ENCODE measurements at places on chromosomes 13 and 19. TPM values are rescaled to one million over a fixed set of nuclear protein-coding genes. Genes with fewer than 3 reads are reported as not detected.

DNA sequence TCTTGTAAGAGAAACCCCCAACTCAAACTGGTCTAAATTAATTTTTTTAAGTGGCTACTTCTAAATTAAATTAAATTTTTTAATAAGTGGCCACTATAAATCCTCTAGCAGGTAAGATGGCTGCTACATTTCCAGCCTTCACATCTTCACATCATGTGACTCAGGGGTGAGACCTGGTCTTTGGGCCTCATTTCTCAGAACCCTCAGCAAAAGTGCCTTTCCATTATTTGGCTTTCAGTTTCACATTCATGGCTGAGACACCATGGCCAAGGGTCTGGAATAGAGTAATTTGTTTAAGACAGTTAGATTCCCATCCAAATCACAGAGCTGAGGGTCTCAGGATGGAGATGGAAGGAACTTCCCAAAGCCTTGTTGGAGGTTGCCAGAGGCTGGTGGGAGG is 47.5 kb downstream of the DCT start:
- DNase-seq, result no peak
- no peaks in the 10 kb centered on the region for H3K27me3 ChIP-seq
- H3K4me1 ChIP-seq, result peaks cover 42% of the 10 kb centered on the region
- peak overlapping the region; percentile 0 for H3K27ac ChIP-seq
- H3K36me3 ChIP-seq, result peaks cover 3% of the 10 kb centered on the region

DNA sequence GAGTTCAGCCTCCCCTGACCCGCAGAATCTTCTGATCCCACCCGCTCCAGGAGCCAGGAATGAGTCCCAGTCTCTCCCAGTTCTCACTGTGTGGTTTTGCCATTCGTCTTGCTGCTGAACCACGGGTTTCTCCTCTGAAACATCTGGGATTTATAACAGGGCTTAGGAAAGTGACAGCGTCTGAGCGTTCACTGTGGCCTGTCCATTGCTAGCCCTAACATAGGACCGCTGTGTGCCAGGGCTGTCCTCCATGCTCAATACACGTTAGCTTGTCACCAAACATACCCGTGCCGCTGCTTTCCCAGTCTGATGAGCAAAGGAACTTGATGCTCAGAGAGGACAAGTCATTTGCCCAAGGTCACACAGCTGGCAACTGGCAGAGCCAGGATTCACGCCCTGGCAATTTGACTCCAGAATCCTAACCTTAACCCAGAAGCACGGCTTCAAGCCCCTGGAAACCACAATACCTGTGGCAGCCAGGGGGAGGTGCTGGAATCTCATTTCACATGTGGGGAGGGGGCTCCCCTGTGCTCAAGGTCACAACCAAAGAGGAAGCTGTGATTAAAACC is 1.1 kb upstream of the APOE start:
- no peak overlapping the region for H3K27ac ChIP-seq
- no peak overlapping the region for H3K4me3 ChIP-seq
- no peak for DNase-seq
- peaks cover 13% of the 10 kb centered on the region for H3K36me3 ChIP-seq

DNA sequence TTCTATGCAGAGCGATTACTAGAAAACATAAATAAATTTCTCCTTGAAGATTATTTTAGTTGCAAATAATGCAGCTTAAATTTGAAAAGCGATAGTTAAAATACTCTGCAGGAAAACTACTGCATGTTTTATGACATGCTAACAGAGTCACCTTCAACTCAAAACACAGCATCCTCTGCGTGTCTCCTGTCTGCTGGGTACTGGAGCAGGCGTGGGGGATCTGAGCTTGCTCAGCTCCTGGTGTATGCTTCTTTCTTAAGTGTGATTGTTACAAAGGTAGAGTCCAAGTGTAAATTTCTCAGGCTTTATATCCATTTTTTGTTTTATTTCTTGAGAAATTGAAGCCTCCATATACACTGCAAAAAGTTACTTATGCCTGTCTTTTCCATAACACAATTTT is 15.3 kb downstream of the SPATA13 start:
- H3K36me3 ChIP-seq, result peaks cover 2% of the 10 kb centered on the region
- no peak for DNase-seq
- no peak overlapping the region for H3K27ac ChIP-seq

DNA sequence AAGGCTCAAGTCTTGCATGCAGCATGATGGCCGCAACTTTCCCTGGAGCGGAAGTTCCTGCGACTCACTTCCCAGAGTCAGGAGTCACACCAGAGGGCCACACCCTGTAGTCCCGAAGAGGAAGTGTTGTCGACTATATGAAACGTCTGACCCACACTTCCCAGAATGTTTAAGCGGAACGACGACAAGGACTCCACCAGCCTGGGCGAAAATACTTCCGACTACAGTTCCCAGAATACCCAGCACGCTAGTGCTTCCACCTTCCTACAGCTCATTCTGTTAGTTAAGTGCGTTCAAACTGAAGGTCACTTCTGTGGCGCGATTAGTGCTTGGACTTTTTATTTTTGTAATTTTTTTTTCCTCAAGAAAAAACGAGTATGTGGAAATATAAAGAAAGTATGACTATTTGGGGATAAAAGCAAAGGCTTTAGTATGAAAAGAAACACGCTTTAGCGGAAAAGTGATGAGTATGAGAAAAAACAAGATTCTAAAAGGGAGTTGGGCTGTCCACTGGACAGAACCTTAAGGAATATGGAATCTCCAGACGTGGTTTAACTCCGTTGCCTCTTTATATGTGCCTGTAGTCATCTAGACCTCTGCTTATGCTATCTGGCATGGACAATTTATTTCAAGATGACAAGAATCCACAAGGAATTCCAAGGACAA is 15.5 kb upstream of the ZNF112 start:
- H3K4me3 ChIP-seq, result no peak overlapping the region
- DNase-seq, result no peak
- no peak overlapping the region for H3K27ac ChIP-seq
- peaks cover 14% of the 10 kb centered on the region for H3K36me3 ChIP-seq

The SPTBN4 gene
- total RNA-seq, result 2.2 TPM

DNA sequence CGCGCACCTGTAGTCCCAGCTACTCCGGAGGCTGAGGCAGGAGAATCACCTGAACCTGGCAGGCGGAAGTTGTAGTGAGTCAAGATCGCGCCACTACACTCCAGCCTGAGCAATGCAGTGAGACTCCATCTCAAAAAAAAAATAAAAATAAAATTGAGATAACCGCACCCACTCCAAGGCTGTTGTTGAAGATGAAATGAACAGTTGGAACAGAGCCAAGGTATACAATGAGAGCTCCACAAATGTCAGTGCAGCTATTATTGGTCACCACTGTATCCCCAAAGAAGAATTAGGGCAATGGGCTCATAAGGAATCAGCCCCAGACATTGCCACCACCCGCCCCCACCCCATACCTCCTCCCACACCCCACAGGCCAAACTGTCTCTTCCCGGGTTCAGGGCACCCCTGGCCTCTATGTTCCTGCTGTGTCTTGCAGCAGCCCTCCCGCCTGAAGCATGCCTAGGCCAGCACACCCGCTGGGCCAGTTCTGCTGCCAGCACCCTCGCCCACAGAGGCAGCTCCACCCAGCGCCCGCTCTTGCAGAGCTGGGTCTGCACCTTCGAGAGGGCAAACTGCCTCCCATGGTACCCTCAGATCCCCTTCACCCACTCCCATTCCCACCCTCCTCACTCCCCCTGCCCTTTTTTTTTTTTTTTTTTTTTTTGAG is 3.5 kb upstream of the S1PR5 start:
- peaks cover 38% of the 10 kb centered on the region for H3K27me3 ChIP-seq
- DNase-seq, result no peak
- peaks cover 21% of the 10 kb centered on the region for H3K4me1 ChIP-seq
- no peaks in the 10 kb centered on the region for H3K36me3 ChIP-seq

DNA sequence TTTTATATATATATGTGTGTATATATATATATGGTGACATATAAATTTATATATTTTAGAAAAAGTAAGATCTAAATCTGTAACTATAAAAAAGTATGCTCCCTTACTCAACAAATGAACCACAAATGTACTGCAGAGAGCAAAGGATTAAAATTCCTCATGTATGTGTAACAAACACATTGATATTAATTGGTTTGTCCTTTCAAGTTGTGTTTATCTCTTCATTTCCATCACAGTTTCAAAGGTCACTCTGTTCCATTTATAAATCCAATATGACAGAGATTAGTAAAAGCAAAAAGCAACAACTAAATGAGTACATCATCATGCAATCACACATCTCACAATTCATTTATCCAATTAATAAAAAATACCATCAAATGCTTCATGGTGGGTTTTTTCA is 247.9 kb downstream of the DACH1 start:
- no peak overlapping the region for H3K27ac ChIP-seq
- no peaks in the 10 kb centered on the region for H3K27me3 ChIP-seq
- no peak for DNase-seq

DNA sequence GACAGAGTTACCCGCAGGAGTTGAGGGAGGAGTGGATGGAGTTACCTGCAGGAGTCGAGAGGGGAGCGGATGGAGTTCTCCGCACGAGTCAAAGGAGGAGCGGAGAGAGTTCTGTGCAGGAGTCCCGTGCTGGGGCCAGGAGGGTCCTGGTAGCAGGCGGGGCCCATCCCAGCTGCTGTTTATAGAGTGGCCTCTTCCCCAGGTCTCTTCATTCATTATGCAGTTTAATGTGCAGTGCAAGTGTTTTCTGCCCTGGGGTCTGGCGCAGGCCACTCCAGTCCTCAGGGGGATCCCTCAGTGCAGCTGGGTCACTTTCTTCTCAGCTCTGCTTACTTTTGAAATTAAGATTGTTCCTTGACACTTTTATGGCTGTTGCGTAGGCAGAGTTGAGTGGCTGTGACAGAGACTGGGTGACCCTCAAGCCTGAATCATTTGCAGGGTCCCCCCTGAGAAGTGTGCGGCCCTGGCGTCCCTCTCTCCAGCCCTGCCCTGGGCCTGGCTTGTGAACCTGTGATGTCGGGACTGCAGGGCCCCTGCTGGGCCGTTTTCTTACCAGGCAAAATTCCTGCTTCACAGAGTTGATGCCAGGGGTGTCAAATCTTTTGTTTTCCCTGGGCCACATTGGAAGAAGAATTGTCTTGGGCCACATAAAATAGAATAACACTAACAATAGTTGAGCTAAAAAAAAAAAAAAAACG is 17.9 kb downstream of the TFDP1 start:
- no peaks in the 10 kb centered on the region for H3K27me3 ChIP-seq
- peaks cover 40% of the 10 kb centered on the region for H3K4me1 ChIP-seq
- H3K27ac ChIP-seq, result peak overlapping the region; percentile 59
- no peak overlapping the region for H3K4me3 ChIP-seq

DNA sequence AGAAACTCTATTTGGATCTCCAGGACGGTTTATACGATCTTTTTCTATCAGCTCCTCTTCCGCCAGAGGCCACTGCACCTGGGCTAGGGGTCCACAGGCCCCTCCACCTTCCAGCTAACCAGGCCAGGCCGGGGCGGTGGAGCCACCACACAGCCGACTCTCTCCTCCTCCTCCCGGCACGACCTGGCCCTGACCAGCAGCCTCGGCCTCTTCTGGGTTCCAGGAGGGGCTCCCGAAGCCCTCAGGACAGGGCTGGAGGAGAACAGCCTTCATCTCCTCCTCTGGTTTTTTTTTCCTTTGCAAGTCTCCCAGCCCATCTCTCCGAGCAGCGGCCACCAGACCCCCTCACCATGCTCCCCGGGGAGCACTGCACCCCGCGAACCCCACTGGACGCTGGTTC is 17.1 kb downstream of the DPF1 start:
- peaks cover 9% of the 10 kb centered on the region for H3K4me1 ChIP-seq
- H3K4me3 ChIP-seq, result no peak overlapping the region
- no peak overlapping the region for H3K27ac ChIP-seq
- no peak for DNase-seq

DNA sequence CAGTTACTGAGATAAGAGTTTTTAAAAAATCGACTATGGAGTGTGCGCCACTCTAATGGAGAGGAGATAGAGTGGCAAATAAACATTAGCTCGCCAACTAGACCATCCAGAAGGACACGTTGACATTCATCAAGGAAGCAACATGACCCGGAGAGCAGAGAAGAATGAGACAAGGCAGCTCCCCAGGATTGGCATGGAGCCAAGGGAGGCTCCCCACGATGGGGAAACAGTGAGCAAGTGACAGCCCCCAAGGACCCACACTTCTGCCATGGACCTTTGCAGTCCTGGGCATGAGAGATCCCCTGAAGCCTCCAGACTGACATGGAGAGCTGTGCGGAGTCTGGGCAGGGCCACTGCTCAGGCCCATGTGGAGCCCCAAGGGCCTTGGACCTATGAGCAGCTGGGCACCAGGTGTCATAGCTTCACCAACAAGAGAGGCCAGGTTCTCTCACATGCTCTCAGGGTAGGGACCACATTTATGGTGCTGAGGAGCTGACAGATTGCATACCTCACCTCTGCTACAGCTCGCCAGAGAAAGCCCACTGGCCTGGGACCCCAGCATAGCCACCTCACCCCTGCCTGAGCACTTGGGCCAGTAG is 6.7 kb downstream of the SIGLEC6 start:
- no peak for DNase-seq
- H3K36me3 ChIP-seq, result no peaks in the 10 kb centered on the region
- no peak overlapping the region for H3K27ac ChIP-seq
- H3K4me3 ChIP-seq, result no peak overlapping the region

DNA sequence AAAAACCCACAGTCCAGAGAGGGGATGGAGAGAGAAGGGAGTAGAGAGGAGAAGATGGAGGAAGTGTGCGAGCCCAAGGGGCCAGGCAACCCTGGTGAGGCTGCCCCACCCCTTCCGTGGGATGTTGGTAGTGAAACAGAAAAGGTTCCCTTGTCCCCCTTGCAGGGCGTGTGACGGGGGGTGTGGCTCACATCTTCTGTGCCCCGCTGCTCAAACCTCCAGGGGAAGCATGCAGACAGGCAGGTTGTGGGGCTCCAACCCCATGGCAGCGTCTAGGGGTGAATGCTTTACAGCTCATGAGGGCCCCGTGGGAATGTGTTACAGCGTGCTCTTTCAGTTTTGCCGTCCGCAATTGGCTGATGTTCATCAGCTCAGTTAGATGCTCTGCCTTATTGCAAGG is 14.7 kb upstream of the EVI5L start:
- peaks cover 12% of the 10 kb centered on the region for H3K36me3 ChIP-seq
- DNase-seq, result no peak
- peaks cover 22% of the 10 kb centered on the region for H3K4me1 ChIP-seq
- H3K4me3 ChIP-seq, result no peak overlapping the region

The ZNF285 gene
- total RNA-seq, result 2.2 TPM

DNA sequence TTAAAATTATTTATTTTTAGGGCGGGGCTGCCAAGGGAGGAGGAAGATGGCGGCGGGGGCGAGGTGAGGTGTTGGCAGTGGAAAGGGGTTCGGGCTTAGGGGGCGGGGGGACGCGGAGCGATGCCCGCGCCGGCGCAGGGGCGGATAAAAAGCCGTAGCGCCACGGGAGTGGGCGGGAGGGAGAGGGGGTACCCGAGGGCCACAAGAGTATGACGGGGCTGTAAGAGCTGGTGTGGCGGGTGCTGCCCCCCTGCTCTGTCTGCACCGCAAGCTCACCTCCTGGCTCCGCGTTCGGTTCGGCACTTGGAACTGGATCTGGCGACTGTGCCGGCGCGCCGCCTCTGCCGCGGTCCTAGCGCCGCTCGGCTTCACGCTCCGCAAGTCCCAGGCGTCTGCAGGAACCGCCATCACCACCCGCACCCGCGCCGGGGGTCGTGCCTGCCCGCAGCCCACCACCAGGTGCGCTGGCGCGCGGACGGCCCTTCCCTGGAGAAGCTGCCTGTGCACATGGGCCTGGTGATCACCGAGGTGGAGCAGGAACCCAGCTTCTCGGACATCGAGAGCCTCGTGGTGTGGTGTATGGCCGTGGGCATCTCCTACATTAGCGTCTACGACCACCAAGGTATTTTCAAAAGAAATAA is 265.2 kb upstream of the SGCG start:
- peak overlapping the region; percentile 70 for H3K4me3 ChIP-seq
- peaks cover 6% of the 10 kb centered on the region for H3K4me1 ChIP-seq
- H3K27me3 ChIP-seq, result peaks cover 39% of the 10 kb centered on the region

- H3K4me3 ChIP-seq, result no peak overlapping the region
- DNase-seq, result no peak
- no peaks in the 10 kb centered on the region for H3K4me1 ChIP-seq
- no peaks in the 10 kb centered on the region for H3K36me3 ChIP-seq
- H3K27ac ChIP-seq, result no peak overlapping the region
- peaks cover 9% of the 10 kb centered on the region for H3K27me3 ChIP-seq
Measured at GRCh38 chr13:33758113-33758512, 59.8 kb upstream of the RFC3 start.

Measured in activated T-cell treated with anti-CD3 and anti-CD28 coated beads, Interleukin-2, amount 50 U/mL, for 72 hours (primary cell).